NCI-H1105 (cell line): ENCODE measurements at places on chromosomes 5 and 9.

- no peak for DNase-seq
These were observed 90.8 kb downstream of the COL23A1 start for GRCh38 chr5:178499352-178499751.

GRCh38 chr5:36815871-36816270, 60.7 kb upstream of the NIPBL start:
- DNase-seq: no peak

GRCh38 chr5:75524071-75524470, 12.4 kb downstream of the POLK start:
- no peak for DNase-seq

- DNase-seq: no peak
These were observed 43.7 kb upstream of the SPRY4 start for GRCh38 chr5:142368529-142368928.

DNA sequence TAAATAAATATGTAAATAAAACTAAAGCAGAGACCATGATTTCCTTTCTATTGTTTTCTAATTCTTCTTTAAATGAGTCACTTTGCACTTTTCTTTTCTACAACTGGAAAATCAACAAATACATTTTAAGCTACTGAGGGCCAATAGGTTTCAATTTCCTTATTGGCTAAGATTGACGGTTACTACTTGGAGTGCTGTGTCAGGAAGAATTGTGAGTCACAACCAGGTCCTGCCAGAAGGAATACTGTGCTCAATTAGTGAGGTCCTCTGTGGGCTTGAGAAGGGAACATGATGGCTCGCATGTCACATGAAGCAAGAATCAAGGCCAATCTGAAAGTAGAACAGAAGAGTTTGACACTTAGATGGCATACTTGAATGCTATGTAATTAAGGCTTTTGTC, 110.8 kb downstream of the HMHB1 start:
- DNase-seq: no peak

DNA sequence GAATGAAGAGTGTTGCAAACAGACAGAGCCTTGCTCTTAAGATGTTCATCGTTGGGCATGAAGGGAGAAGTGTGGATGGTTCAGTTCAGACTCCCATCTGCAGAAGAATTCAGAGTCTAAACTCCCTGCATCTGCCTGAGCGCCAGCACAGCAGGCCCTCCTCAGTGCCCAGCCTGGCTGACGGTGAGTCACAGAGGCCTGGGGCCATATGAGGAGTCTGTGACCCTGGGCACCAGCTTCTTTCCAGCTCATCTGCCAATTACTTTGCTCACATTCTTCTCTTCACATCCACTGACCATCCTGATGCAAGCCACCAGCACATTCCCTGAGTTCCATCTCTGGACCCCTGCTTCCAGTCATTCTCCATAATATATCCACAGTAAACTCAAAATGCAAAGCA, 401.1 kb upstream of the TRPC7 start:
- DNase-seq: no peak
